ENCODE measurements at places on chromosomes 1 and 21.

- no peak for DNase-seq
Observed at GRCh38 chr1:76961820-76962207, 94.5 kb downstream of the ST6GALNAC5 start.

- DNase-seq: no peak
Observed at GRCh38 chr1:51878308-51878615, 265 bp downstream of the NRDC start.

GRCh38 chr1:152067150-152067549 lies 21.7 kb downstream of the TCHHL1 start:
- DNase-seq: no peak

GRCh38 chr1:243996223-243996622 lies 54.9 kb upstream of the ZBTB18 start:
- DNase-seq: no peak

GRCh38 chr1:25813734-25814471 lies 5.9 kb upstream of the MTFR1L start:
- no peak for DNase-seq

DNA sequence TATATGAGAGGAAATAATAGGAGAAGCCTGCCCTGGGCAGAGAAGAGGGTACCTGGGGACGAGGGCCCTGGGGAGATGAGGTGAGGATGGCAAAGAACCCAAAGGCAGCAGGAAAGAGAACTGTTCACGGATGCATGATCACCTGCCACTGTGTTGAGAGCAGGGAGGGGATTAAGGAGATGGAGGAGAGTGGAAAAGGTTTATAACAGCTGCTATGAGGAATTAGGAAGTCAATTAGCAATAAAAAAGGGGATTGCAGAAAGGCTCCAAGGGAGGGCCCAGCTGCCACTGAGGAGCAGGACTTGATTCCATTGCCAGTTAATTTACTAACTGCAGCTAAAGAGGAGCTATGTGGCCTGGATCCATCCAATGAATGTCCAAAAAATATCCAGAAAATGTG lies 61.1 kb downstream of the GFI1 start:
- no peak for DNase-seq

GRCh38 chr1:206776229-206776628 lies 3.9 kb upstream of the IL10 start:
- DNase-seq: no peak

DNA sequence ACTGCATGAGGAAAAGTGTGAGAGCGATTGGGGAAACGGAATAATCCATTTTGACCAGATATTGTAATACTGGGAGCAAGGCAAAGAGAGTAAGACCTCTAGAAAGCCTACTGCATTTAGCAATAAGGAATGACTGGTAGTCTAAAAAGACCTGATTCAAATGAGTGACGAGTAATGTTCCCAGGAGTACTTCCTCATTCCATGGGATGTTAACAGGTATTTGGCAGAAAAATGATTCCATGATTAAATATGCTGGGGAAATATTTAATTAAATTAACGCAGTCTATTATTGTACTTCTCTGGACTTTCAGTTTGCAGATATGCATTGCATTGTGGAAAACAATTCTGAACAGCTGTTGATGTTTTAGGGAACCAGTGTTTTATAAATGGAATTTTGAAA lies 105.5 kb downstream of the RPE65 start:
- no peak for DNase-seq

DNA sequence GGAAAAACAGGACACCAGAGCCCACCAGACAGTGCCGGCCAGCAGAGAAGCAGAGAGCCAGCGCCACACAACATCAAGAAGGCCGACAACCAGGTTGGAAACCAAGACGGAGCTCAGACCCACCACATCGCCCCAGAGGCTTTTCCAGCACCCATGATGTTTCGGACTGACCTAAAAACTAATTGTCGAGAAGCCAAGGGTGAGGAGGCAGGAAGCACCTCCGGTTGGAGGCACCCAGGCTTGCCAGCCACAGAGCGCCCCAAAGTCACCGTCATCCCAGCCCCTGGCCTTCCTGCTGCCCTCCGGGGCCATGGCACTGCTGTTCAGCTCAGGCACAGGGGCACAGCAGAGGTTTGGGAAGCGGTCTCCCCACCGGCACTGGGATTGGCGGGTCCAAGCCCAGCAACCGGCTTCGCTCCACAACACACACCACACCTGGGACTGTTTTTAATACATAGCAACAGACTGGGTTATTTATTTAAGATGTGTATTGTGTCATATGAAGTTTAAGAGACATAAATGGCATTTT lies 67.2 kb downstream of the SLC37A1 start:
- no peak for DNase-seq

DNA sequence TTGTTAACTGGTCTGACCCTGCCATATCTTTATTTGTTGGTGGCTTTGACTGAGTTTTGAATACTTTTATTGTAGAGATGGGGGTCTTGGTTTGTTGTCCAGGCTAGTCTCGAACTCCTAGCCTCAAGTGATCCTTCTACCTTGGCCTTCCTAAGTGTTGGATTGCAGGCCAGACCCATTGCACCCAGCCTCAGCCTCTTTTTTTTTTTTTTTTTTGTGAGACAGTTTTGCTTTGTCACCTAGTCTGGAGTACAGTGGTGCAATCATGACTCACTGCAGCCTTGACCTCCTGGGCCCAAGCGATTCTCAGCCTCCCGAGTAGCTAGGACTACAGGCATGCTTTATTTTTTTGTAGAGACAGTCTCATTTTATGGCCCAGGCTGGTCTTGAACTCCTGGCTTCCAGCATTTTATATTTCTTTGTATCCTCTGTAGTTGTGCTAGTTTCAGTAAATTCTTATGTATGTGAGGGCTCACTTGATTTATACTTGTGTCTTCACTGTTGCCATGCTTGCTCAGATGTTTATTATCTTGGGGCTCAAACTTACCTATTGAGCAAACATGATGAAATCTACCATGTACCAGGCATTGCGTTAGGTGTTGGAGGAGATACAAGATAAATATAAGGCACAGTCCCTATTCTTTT lies 24.1 kb downstream of the THRAP3 start:
- no peak for DNase-seq

GRCh38 chr1:235088907-235089306 lies 39.7 kb downstream of the TOMM20 start:
- DNase-seq: no peak

GRCh38 chr1:153485863-153486262 lies 25.4 kb upstream of the S100A7 start:
- peak; percentile 28 for DNase-seq

- DNase-seq: no peak
Observed at GRCh38 chr1:46481961-46482360, 7.7 kb upstream of the DMBX1 start.

GRCh38 chr1:205598841-205599668 lies 32.8 kb downstream of the ELK4 start:
- no peak for DNase-seq

DNA sequence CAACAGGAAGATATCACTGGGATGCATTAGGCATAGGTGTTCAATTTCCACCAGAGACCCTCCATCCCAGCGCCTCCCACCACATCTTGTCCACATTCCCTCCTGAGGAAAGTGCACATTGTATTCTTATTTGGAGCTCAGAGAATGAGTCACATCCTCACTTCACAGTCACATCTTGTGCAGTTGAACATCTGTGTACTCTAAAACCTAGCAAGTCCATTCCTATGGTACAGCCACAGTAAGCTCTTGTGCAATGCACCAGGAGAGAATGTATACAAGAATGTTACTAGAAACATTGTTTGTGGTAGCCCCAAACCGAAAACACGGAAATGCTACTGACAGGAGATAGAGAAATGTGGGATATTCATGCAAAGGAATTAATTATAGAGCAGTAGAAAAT lies 1.6 kb upstream of the KDF1 start:
- DNase-seq: no peak

- no peak for DNase-seq
Observed at GRCh38 chr1:21095976-21096375, 80.7 kb downstream of the EIF4G3 start.

DNA sequence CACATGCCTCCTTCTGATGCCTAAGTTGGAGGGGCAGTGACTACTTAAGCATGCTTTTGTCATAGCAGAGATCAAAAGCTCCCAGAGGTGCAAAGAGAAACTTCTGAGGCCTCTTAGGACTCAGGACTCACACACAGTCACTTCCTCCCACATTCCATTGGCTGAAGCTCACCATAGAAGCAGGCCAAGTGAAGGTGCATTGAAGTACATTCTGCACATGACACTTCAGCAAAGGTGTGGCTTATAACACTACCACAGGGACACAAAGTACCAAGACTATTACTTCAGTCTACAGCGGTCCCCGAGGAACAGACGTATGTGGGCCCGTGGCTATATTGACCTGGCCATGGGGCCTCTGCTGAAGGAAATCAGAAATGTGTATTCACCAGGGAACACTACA lies 2.5 kb upstream of the POGK start:
- DNase-seq: no peak

DNA sequence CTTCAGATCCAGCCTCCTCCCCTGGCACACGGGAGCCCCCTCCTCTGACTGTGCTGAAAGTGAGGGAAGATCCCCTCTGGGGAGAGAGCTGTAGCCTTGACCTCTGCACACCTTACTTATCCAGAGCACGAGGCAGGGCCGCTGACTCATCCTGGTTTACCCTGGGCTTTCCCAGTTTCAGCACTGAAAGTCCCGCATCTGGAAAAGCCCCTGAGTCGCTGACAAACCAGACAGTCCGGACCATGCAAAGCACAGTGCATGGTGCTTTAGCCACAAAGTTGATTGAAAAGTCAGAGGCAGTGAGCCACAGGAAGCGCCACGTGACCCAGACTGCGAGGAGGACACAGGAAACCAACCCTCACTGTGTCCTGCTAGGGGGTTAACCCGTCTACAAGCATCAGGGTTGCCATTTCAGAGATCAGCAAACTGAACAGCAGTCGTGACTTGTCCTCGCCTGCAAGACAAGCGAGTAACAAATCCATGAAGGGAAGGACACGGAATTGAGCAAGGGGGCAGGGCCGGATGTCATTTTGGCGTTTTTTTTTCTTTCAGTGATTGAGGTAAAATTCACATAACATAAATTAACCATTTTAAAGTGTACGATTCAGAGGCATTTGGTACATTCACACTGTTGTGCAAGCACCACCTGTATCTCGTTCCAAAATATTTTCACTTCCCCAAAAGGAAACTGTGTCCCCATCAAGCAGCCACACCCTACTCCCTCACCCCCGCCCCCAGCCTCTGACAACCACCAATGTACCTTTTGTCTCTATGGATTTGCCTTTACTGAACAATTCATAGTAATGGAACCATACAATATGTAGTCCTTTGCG lies 19.9 kb upstream of the IFNGR2 start:
- DNase-seq: no peak

- no peak for DNase-seq
Observed at GRCh38 chr1:116346943-116347673, 25.9 kb upstream of the ATP1A1 start.

- no peak for DNase-seq
Observed at GRCh38 chr1:17696417-17697301, 58.5 kb upstream of the ACTL8 start.

DNA sequence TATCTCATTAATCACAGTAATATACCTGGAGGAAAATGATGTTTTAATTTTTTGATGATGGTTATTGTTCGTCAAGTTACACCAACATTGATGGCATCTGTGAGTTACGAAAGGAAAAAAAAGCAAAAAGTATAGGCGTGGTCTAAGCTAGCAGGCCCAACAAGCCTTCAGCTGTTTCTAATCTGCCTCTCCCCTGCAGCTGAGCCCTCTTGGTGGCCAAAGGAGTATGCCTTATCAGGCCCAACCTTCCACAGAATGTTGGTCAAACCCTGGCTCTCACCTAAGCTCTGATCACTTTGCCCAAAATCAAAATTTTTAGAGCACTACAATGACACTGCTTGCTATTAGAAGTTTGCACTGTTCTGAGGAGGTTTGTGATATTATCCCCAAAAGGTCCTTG lies 4.9 kb downstream of the C1orf105 start:
- no peak for DNase-seq

DNA sequence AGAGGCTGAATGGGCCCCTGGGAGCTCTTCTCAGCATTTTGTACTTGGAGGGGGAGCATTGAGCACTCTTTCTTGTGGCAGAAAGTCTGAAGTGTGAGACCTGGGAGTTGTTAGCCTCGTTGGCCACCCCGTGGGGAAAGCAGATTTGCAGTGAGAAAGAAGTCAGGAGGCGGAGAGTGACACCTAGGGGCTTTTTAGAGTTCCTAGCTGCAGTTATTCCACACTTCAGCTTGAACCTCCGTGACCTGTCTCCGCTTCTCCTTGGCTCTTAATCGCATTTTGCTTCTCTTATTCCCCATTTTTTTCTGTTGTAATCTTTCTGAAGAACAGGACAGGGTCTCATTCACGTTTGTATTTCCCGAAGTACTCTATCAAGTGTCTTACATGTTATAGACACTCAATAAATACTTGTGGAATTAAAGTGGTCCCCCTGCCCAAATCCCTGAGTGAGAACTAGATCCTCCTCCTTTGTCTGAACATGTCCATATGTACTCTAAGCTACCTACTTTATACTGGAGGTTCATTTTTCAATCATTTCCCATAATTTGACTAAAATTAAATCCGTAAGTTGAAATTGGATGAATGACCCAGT lies 14.5 kb upstream of the C1orf141 start:
- DNase-seq: no peak

DNA sequence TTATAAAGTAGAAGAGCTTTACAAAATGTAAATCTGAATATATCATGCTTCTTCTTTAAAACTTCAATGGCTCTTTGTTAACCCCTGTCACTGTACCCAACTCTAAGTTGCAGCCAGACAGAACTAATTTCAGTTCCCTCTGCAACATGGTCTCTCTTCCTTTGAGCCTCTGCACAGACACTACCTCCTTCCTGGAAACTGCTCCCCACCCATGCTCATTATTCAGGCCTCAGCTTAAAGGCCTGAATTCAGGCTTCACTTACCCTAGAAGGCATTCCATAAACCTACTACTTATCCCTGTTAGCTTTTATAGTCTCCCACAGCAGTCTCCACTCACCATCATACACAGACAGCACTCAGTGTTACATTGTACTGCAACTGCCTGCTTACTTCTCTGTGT lies 2.6 kb upstream of the EEIG2 start:
- no peak for DNase-seq

DNA sequence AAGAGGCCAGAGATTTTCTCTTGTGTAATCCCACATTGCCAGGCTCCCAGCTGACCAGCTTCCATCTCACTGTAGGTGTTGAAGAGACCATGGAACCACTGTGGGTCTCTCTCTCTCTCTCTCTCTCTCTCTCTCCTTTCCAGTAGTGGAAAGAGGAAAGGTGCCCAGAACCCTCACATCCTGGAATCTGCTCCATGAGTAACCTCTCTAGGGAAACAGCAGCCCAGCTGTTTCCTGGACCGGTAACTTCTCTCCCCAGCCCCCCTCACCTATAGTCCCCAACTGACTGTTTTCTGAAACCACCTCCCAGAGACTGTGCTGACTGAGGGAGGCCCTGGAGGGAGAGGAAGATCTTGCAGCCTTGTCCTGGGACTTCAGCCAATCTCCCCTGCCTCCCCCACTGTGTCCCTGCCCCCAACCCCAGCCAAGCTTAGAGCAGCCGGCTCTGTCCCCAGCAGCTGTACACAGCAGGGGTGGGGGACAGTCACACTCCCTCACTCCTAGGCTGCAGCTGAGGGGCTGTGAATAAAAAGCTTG lies 20.6 kb upstream of the SLC45A3 start:
- no peak for DNase-seq

- DNase-seq: no peak
Observed at GRCh38 chr1:228765168-228765946, 30.1 kb downstream of the RHOU start.

GRCh38 chr1:155793213-155793612 lies 63.8 kb downstream of the GON4L start:
- no peak for DNase-seq

GRCh38 chr1:205965036-205965884 lies 22.0 kb upstream of the SLC26A9 start:
- DNase-seq: peak; percentile 99

Measured in NCI-H187 (cell line).